ENCODE measurements at places on chromosomes 3 and 15. TPM values are rescaled to one million over a fixed set of nuclear protein-coding genes. Genes with fewer than 3 reads are reported as not detected.

Gene JMJD7
- 24.1 TPM for total RNA-seq

Gene BSN
- total RNA-seq: under 0.01 TPM

Gene TIPARP
- total RNA-seq: 125 TPM

Gene AZI2
- total RNA-seq: 63.6 TPM

Gene A4GNT
- not detected for total RNA-seq

Gene RHOV
- 0.65 TPM for total RNA-seq

Gene GPR156
- total RNA-seq: not detected

Gene VGLL3
- total RNA-seq: 0.65 TPM

Gene SCN11A
- not detected for total RNA-seq

Gene THUMPD3
- total RNA-seq: 26.7 TPM

Gene RARB
- total RNA-seq: not detected

Gene ITIH3
- total RNA-seq: not detected

Gene PP2D1
- total RNA-seq: not detected

Gene PYDC2
- total RNA-seq: not detected

Gene NFKBIZ
- total RNA-seq: 13.2 TPM

Gene COL8A1
- total RNA-seq: 56.4 TPM

Gene MUC4
- not detected for total RNA-seq

Gene CEMIP
- total RNA-seq: 1.1 TPM

Gene PLA2G4B
- total RNA-seq: 1.7 TPM

Gene GP9
- not detected for total RNA-seq

Gene ZBBX
- total RNA-seq: not detected

Gene RTP1
- total RNA-seq: not detected

Gene MESP1
- total RNA-seq: 0.78 TPM

Gene CA12
- 107 TPM for total RNA-seq

Data from hair follicular keratinocyte (primary cell).